Stimulated activated CD8-positive, alpha-beta memory T cell treated with anti-CD3 and anti-CD28 coated beads, Interleukin-7, amount 100 ng/mL, for 4 hours (primary cell): ENCODE measurements at places on chromosomes 7 and 10.

DNA sequence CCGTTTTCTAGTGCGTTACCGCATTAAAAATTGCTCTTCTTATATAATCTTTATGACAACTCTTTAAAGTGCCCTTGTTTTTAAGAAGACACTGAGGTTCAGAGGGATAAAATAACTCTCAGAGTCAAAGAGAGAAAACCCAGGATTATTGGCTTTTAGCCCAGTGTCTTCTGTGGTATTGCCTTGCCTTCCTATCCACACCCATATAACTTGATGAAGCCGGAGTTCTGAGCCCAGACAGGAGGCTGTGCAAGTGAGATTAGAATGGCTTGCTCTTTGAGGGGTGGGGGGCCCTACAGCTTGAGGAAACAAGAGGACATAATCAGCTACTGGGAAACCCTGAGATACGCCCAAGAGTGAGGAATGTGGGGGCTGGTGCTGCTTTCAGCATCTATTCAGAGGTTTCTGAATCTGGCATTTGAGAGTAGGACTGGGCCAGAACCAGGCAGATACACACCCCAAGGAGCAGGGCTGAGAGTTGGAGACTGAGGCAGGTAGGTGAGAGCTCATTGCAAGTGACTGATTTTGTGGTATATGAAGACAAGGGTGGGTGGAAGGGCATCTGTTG, 2.3 kb downstream of the PRXL2A start:
- no peak for DNase-seq

DNA sequence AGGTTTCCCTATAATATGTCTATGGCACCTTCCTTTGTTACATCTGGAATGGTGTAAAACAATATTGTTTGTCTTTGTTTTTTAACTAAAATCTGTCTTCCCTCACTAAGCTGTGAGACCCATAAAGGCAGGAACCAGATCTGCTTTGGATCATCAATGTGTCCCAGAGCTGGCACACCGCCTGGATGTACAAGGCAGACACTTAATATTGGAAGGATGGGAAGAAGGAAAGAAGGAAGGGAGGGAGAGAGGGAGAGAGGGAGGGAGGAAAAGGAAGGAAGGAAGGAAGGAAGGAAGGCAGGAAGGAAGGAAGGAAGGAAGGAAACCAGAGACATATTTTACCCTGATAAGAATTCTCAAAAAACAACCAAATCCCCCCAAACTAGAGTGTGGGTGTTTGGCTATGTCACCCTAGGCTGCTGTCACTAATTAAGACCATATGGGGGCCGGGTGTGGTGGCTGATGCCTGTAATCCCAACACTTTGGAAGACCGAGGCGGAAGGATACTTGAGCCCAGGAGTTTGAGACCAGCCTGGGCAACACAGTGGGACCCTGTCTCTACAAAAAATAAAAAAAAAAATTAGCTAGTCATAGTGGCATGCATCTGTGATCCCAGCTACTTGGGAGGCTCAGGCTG, 59.6 kb downstream of the SH3PXD2A start:
- DNase-seq: no peak

DNA sequence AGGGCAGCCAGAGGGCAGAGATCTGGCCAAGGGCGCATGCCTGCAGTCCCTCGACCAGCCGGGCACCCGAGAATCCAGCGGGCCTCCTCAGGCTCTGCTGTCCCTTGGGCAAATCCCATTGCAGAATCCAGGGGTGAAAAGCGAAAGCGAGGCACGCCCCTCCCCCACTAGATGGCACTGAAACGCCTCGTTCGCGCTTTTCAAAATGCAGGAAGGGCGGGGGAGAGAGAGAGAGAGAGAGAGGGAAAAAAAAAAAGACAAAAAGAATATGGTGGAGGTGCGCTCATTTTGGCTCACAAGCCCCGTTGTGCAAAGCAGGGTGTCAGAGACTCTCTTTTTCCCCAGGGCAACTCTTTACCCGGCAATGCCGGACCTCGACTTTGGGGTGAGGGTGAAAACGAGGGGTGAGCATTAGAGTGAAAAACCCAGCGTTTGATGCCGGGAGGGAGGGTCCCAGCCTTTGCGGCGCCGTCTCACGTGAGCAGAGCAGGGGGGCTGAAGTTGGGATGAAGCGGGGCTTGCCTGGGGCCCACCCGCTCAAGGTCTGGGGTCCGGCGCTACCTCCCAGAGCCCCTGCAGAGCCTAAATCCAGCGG, 2.5 kb upstream of the TMEM178B start:
- DNase-seq: no peak

DNA sequence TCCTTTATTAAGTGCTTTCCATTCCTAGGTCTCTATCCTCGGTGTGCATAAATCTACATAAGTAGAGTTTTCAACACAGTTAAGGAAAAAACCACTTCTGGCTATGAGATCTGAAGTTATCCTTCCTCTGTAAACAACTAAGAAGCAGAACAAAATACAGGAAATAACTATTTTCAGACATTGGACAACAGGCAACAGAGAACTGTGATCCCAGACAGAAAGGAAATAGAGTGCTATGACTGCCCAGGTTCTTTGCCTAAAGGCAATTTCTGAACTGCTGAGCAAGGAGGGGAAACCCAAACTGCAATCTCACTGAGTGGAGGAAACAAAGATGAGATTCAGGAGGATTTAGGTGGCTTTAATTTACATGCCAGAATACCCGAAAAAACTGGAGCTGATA, 285.4 kb downstream of the SNX13 start:
- DNase-seq: no peak

- DNase-seq: peak; percentile 6
These were observed 88.2 kb downstream of the ELFN1 start for GRCh38 chr7:1758028-1758858.

DNA sequence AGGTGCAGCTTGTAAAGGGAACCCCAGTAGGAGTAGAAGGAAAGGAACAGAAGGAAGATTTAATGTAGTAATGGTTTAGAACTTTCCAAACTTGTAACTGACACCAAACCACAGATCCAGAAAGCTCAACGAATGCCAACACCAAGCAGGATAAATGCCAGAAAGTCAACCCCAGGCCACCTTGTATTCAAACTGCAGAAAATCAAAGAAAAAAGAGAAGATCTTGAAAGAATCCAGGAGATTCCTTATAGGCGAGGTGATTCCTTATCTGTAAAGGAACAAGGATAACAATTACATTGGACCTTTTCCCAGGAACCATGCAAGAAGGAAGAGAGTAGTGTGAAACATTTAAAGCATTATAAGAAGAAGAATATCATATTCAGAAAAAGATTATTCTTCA, 93.6 kb downstream of the NKX6-2 start:
- no peak for DNase-seq

DNA sequence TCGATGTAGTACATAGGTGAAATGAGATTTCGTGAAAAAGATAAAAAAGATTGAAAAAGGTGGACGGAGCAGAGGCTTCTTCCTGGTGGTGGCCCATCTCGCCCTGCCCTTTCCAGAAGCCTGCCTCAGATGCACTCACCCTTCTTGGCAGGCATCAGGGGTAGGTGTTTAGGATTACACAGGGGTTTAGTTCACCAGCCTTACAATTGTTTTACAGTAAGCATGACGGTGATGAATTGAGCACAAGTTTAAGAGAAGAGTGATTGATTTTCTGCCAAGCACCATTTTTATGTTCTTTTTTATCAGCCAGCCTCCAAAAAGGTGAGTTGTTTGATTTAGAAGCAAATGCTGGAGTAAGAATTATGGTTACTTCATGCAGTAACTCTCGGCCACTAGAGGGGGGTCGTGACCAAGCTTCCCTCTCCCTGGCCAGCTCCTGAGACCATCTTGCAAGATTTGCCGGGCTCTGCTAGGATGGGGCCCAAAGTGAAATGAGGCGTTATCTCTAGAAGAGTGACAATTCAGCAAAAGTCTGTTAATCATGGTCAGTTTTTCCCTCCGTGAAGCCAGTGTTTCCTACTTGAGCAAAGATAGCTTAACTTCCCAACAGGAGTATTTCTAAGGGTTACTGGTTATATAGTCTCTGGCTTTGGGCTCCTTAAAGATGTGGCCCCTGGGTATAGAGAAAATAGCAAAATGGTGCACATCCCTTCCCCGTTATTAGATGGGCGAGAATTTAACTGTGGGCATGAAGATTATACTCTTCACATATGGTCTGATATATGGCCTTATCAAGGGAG, 228.8 kb downstream of the BMPER start:
- DNase-seq: no peak

- no peak for DNase-seq
These were observed 45.4 kb downstream of the TRIM24 start for GRCh38 chr7:138505361-138505873.

GRCh38 chr7:772392-772791, 45.3 kb upstream of the PRKAR1B start:
- no peak for DNase-seq

DNA sequence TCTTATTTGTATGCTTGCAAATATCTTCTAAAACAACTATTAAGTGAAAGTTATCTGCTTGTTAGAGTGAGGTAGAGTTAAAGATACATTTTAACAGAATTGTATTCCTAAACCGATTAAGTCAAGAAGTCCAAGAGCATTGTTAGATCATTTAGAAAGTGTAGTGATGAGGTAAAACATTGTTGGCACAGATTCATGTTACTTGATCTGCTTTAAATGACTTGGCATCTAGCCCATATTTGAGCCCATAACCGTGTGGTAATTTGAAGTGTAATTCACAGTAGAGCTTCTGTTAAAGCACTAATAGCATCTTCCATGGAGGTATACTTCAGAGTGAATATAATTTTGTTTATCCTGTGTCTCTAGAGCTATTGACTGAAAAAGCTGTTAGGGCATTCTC, 62.1 kb downstream of the PTEN start:
- no peak for DNase-seq

DNA sequence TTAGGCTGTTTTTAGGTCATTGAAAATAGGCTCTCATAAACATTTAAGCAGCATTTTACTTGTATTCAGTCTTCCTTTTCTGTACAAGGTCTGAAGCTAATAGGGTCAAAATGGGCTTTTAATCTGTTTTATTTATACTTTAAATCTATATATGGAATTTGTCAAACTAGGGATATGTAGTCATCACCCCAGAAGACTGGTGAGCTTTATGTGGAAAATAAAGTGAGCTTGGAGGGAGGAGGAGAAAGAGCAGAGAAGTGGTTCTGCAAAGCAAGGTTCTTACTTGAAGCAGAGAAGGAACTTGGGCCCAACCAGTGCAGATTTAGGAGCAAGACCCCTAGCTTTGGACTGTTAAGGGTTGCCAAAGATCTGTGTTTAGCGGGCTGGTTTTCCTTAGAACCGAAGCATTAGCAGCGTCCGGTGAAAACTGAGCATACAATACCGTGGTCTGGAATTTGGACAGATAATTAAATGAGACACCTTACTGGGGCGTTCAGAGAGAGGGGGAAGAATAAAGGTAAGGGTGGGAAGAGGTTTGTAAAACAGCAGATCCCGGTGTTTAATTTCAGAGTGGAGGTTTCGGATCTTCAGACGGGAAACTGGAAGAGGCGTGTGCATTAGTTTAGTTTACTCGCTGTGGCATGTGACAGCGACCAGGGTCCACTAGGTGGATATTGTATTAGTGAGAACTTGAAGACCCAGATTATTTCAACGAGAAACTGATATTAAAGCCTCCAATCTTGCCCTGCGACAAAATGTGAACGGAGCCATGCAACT, 2.4 kb downstream of the BAMBI start:
- DNase-seq: no peak

DNA sequence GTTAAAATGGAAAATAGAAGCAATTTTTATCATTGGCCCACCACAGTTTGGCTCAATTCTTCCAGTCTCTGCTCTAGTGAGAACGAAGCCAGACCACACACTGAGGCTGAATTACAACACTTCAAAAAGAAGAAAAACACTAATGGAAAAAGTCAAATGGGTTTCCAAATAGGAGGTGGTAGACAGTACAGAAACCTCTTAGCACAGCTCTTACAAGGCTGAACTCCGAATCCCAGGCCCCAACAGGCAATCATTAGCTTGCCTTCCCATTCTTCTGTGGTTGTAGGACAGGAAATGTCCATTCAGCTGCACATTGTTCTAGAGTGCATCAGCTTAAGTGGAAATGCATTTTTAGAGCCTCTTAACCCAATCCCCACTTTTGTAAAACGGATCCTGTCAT, 115.1 kb upstream of the MEOX2 start:
- DNase-seq: no peak

DNA sequence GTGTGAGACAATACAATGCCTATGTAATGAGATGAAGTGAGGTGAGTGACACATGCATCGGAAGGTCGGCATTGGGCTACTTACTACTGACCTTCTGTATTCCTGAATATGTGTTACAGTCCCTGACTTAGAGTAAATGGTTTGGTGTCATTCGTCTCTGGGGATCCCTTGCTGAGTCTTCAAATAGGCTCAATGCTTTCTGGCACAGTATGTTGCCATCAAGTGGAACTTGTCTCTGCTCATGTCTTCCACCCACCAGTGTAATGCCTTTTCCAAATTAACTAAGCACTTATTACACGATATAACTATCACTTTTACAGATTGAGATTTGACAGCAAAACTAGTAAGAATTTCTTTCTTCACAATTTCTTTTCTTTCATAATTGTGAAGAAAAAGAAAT, 10.9 kb downstream of the CUL2 start:
- DNase-seq: no peak

DNA sequence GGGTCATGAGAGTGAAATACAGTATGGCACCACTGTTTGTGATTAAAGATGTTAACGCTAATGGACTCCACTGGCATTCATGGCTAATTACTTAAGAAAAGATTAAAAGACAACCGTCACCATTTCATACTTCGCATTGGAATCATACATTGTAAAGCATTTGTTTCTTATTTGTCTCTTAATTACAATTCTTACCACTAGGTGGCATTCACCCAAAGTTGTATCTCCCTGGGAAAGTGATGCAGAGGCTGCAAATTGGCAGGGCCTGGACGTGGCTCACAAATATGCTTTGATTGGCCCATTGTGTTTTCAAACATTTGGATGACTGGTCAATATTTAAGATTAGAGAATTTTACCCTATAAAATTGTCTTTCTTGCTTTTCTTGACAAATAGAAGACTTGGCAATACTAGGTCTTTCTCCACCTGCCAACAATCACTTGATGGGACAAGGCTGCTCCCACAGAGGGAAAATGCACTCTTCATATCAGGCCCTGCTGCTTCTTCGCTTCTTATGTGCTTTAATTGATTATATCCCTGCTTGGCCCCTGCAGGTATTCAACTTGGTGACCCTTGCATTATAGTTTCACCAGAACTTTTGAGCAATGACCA, 72.1 kb upstream of the STARD3NL start:
- DNase-seq: no peak

DNA sequence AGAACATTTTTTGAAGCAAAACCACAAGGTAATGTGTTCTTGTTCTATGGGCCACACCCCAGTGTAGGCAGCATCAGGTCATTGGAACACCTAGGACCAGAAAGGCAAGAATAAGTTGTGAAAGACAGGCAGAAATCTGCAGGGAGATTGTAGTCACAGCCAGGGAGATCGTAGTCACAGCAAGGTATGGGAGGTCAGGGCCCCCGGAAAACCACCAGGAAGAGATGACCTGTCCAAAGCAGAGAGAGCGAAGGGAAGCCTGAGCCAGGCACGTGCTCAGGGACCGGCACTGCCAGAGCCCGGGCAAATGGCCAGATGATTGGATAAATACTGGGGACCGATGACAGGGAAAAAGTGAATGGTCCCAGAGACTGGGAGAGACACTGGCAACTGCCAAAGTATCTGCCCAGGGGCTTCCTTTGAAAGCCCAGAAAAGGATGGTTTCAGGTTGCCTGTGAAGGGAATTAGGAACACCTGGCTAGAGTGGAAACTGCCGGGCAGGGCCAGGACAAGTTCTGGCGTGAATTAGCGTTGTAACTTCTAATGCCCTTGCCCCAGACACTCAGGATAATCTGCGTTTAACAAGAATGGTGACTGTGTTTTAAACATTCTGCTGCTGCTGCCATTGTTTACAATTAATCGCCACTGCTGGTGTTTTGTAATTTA, 3.9 kb upstream of the NOBOX start:
- DNase-seq: no peak

GRCh38 chr7:23696916-23697441, 13.0 kb upstream of the STK31 start:
- peak; percentile 21 for DNase-seq

GRCh38 chr10:11449761-11450160, 161.7 kb downstream of the USP6NL start:
- no peak for DNase-seq
